ENCODE measurements at places on chromosomes 1 and 21.

- DNase-seq: no peak
Measured at GRCh38 chr1:43422995-43423671, 30.6 kb downstream of the HYI start.

GRCh38 chr1:163173121-163173520 lies 29.6 kb downstream of the RGS5 start:
- DNase-seq: no peak

GRCh38 chr1:48680411-48681035 lies 96.2 kb downstream of the BEND5 start:
- DNase-seq: no peak

DNA sequence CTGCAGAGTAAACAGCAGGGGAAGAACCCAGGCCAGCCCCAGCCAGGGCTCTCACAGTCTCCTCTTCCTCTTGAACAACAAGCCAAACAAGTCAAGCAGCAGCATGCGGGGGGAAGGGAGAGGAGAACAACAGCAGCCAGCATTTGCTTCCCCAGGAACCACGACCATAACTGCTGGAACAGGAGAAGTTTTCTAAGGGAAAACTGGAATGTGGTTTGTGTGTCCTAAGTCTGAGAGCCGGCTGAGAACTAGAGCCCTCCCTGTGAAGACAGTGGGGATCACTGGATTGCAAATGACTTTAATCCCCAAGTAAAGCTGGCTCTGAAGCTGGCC lies 48.2 kb downstream of the COQ8A start:
- DNase-seq: no peak

DNA sequence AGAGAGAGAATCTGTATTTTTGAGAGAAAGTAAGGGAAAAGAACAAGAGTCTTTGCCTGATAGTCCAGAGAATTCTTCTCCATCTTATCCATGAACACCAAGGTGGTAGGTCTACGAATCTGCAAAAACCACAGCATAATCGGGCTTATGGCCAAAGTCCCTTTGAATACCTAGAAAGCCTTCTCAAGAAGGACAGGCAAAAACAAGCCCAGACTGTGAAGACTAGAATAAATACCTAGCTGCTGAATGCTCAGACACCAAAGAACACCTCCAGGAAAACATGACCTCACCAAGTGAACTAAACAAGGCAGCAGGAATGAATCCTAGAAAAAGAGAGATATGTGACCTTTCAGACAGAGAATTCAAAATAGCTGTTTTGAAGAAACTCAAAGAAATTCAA lies 79.2 kb downstream of the HFM1 start:
- DNase-seq: no peak

DNA sequence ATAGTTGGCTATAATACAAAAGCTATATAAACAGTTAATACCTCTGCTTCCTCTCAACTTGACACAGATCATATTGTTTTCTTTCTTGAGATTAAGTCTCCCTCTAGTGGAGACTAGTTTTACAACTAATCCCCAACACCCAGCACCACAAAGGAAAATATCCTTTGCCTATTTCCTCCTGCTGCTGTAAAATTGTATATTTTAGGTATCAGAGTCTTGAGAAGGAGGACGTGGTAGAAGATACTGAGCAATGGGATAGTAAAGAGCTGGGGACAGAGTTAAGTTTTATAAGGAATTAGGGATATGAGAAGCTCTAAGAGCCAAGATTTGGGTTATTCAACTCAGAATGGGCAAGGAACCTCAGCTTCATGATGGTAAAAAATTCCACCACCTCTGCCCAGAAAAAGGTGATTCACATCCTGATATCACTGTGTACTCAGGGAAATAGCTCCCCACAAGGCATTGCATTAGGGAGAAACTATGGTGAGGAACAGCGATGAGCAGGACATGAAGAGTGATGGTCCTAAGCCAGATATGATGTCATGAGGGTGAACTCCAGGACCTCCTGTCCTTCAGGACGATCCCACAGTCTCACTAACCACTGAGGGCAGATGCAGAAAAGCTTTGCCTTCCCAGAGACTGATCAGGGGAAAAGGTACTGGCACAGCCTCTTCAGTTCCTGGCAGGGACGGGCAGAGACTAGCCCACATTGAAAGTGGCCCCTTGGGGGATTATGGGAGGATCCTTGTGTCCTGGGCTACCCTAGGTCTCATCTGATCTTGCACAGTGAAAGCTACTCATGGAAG lies 14.7 kb upstream of the CFAP126 start:
- DNase-seq: no peak
